Foreskin fibroblast (primary cell): ENCODE measurements at places on chromosomes 11 and 22.

DNA sequence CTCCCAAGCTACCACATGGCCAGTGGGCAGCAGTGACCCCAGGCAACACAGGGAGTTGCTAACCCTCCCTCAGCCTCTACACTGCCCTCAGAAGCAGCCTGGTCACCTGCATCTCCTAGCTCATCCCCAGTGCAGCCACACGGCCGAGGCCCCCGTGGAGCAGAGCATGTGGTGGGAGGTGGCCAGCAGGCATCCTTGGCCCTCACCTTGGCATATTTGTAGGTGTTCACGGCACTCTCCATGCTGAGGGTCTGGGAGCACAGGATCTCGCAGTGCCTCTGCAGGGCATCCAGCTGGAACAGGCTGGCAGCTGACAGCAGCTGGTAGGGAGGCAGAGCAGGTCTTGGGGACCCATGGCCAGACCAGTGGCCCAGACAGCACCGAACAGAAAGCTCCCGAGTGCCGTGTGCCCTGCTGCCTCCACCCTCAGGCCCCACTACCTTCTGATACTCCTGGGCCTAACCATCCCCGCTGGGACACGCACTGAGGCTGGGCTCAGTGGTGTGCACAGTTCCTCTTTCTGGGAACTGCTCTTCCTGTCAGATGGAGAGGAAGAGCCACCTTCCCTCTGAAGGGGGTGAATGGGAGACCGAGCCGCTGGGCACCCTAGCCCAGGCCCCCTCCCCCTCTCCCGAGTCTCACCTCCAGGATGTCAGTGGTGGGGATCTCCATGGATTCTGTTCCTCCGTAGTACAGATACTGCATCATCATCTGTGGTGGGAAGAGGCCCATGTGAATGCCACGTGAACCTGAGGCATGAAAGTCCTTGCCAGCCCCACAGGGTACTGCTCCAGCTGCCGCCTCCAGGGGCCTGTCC, 48.8 kb downstream of the NAT10 start:
- no peak for DNase-seq

DNA sequence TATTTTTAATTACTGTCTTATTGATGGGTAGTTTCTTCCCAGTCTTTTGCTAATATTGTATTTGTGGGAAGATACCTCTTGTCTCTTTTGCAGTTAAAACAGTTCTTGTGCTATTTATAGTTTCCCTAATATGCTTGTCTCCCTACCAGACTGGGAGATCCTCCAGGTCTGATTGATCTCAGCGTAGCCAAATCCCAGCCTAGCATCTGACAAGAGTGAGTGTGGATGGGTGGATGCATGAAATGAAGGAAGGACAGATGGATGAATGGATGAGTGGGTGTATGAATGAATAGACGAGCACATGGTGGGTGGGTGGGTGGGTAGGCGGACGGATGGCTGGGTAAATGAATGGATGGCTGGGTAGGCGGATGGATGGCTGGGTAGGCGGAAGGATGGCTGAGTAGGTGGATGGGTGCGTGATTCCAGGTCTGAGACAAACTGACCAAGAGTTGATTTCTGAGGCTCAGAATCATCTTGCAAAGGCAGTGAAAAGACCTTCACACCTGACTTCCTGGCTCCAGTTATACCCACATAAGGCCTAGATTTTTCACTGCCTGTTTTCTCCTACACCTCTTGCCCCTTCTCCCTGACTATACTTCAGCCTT, 11.4 kb downstream of the DNAJB13 start:
- DNase-seq: no peak

DNA sequence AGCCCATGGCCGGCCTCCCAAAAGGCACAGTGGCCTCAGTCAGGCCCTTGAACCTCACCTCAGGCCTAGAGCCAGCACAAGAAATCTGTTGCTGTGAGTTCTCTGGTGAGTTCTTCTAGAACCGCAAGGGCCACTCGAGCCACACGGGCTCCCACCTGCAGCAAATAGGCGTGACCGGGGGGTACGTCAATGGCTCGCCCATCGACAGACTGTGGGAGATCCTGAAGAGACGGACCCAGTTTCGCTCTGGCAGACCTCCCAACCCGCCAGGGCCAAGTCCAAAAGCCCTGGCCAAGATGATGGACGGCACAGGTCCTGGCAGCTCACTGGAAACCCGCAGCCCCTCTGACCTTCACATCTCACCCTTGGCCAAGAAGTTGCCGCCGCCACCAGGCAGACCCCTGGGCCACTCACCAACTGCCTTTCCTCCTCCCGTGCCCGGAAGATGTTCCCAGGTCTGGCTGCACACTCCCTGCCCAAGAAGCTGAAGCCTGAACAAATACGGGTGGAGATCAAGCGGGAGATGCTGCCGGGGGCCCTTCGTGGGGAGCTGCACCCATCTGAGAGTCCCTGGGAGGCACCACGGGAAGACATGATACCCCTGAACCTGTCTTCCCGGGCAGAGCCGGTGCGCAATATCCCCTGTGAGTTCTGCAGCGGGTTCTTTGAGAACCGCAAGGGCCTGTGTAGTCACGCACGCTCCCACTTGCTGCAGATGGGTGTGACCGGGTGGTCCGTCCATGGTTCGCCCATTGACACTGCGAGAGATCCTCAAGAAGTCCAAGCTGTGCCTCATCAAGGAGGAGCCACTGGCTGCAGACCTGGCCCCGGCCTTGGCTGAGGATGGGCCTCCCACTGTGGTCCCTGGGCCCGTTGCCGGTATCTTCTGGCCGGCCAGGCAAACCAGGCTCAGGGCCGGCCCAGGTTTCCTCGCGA, 544.2 kb upstream of the CCDC179 start:
- DNase-seq: no peak

DNA sequence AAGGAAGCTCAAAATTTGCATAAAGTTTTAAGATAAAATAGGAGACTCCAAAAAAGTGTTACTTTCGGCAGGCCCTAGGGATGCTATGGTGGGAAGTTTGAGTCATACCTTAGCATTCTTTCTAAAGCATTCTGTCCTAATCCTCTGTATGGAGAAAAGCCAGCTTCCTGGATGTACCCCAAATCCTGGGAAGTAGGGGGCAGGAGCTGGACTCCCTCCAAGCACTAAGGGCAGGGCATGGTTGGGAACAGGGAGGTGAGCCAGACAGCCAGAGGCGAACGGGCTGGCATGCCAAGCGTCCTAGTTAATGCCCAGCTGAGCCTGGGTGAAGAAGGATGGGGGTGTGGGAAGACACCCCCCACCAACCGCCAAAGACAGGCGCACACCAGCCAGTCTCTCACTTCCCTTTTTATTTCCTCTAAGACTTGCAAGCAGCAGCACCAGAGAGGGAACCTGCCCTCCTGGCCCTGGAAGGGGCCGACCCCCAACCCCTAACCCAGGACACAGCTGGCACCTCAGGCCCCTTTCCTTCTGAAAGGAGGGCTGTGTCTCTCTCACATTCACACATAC, 23.9 kb downstream of the RTN4RL2 start:
- DNase-seq: no peak

DNA sequence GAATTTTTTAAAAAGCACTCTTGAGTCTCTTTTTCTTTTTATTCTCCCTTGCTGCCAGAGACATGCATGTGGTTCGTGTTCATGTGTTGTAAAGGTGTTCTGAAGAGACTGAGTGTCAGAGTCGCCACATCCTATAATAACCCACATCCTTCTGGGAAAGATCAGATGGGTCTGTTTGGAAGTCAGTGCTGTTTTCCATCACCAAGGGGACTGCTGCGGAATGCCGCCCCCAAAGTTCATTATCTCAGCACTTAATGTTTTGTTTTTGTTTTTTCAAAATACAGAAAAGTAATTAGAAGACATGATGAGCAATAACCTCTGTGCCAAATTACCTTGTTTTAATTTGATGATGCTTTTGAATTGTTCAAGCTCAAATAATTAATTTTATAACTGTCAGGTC, 56.9 kb upstream of the EIF3M start:
- no peak for DNase-seq

- no peak for DNase-seq
Observed at GRCh38 chr11:42417691-42418090, 894.1 kb upstream of the API5 start.

GRCh38 chr11:11850668-11851067, 8.9 kb downstream of the USP47 start:
- no peak for DNase-seq

- no peak for DNase-seq
Observed at GRCh38 chr11:57626895-57627294, 22.8 kb downstream of the YPEL4 start.

DNA sequence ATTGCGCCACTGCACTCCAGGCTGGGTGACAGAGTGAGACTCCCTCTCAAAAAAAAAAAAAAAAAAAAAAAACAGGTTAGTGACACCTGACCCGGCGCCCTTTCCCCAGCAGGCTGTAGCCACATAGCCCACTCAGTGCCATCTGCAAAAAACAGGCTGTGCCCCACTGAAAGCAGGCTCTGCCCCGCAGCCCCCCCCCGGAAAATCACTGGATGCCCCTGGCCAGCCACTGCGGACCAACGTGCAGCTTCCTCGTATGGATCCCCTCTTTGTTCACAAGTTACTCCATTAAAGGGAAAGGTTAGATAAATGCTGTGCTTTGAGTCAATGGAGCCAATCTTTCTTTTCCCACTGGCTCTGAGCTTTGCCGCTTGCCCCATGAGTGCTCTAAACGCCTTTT, 660.3 kb downstream of the TBC1D22A start:
- DNase-seq: no peak

DNA sequence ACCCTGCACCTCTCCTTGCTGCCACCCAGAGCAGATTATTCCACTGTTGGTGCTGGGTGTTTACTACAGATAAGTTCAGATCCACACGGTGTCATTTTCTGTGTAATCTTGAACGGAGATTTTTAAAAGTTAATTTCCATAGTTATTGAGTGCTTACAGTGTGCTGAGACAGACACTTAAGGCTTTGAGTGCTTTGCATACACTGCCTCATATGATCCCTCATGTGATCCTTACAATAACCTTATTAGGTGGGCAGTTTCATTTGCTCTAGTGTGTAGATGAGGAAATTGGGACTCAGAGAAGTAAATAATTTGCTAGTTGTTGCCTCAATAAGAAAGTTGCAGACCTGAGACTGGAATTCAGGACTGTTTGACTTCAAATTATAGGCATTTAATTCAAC, 32.3 kb upstream of the ME3 start:
- DNase-seq: no peak

- peak; percentile 14 for DNase-seq
Observed at GRCh38 chr11:11069841-11070835, 212.3 kb upstream of the ZBED5 start.

GRCh38 chr11:10667521-10667885, 26.1 kb downstream of the IRAG1 start:
- peak; percentile 41 for DNase-seq

DNA sequence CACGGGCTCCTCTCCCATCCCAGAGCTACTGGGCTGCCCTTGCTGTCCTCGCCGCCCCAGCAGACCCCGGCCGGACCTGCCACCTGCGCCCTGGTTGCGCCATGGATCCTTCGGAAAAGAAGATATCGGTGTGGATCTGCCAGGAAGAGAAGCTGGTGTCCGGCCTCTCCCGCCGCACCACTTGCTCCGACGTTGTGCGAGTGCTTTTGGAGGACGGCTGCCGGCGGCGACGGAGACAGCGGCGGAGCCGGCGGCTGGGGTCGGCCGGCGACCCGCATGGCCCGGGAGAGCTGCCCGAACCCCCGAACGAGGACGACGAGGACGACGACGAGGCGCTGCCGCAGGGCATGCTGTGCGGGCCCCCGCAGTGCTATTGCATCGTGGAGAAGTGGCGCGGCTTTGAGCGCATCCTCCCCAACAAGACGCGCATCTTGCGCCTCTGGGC, 382 bp downstream of the RASSF10 start:
- no peak for DNase-seq

DNA sequence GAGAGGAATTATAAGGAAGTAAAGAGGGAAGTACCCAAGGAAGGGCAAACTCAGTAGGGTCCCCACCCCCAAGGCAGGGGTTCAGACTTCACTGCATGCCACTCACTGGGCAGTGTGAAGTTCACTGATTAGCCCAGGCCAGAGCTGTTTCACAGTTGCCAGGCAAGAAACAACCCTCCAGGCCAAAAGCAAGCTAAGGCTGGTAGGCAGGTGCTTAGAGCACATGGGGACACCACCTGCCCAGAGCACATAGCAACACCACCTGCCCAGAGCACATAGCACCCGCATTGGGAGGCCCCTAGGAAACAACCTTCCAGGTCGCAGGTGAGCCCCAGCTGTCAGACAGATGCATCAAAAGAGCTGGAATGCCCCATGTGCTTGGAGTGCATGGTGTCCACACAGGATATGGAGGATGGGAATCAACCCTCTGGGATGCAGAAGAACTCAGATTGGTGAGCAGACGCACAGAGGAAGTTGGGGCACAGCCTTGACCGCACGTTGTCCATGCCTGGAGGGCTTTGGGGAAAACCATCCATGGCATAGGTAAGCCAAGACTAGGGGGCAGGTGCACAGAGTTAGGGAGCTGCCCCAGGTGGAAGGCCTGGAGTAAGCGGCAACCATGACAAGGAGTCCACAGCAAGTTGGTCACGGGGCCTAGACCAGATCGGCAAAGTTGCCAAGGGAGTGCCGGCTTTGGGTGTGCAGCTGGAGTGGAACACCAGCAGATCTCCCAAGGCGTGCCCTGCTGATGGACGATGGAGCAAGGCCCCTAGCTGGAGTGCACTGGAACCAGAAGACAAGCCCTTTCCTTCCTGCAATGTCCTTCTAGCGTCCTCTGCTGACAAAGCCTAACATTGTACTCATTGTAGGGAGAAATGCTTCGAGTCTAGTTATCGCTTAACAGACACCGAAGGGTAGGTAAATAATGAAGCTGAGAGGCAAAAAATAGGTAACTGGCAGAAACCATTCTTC, 7.8 kb upstream of the TMEM216 start:
- DNase-seq: peak; percentile 47

DNA sequence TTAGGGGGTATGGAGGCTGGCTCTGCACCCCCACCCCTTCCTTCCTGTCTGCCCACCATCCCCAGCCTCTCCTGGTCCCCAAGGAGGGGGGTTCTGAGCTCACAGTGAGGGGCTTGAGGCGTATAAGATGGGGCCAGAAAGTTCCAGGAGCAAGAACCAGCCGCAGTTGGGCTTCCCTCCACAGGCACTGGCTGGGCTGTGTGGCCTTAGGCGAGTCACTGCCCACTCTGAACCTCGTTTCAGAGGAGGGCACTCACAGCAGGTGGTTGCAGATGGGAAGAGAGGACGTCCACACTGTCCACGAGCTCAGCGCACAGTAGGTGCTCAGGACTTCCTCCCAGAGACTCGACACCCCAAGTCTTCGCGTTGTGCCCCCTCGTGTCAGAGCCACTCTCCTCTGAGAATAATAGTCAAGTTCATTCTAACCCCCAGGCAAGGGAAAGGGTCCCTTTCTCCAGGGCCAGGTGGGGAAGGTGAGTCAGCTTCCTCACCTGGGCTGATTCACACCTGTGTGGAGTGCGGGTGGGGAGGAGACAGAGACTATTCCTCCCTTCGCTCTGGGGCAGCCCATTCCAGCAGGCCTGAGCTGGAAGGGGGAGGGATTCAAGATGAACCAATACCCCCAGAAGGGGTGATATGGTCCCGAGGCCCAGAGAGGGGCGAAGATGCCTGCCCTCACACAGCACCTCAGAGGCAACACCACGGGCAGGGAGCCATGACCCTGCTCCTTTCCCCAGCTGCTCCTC, 29.3 kb downstream of the RPL3 start:
- no peak for DNase-seq
